ENCODE measurements at places on chromosomes 12 and 14. TPM values are rescaled to one million over a fixed set of nuclear protein-coding genes. Genes with fewer than 3 reads are reported as not detected.

DNA sequence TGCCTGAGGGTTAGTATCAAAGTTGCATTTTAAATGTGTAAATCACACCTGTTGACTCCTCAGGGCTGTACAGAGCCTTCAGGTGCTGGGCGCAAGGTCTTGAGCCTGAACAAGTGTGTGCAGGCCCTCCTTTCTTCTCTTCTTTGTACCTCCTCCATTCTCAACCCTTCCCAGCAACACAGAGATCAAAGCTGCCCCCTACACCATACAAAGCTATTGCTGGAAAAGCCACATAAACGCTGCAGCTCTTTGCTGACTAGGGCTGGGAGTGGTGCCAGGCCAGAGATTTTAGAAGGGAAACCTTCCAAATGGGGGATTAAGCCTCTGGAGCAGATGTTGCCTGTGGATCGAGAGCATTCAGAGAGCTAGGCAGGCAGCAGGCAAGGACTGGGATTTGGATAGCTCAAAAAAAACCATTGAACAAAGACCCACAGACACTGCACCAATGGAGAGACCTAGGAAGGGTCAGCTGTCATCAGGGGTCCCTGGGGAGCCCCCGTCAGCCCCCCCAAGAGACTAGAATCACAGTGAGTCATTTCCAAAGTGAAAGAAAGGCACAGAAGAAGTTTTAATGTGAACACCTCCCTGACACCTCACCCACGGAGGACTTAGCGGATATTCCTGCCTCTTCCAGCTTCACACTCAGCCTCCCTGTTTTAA, 18.2 kb upstream of the SUSD6 start:
- no peak for DNase-seq

- peak; percentile 95 for DNase-seq
These were observed 314.6 kb downstream of the BCL11B start for GRCh38 chr14:98957211-98958047.

DNA sequence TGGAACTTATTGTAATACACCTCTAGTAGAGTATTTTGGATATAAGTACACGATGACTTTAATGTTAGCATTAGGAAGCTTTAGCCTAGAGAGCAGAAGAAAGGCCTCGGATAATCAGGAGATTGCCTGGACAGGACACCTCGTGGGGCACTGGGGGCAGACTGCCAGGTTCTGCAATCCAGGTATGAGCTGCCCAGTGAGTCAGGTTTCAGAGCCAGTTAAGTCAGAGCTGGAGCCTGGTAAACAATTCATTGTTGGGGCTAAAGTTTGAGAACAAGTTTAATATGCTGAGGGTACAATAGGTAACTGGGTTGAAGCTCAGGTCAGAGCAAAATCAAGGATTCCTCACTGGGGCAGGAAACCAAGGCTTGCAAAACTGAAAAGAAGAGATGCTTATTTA, 107.4 kb downstream of the RERGL start:
- DNase-seq: no peak

DNA sequence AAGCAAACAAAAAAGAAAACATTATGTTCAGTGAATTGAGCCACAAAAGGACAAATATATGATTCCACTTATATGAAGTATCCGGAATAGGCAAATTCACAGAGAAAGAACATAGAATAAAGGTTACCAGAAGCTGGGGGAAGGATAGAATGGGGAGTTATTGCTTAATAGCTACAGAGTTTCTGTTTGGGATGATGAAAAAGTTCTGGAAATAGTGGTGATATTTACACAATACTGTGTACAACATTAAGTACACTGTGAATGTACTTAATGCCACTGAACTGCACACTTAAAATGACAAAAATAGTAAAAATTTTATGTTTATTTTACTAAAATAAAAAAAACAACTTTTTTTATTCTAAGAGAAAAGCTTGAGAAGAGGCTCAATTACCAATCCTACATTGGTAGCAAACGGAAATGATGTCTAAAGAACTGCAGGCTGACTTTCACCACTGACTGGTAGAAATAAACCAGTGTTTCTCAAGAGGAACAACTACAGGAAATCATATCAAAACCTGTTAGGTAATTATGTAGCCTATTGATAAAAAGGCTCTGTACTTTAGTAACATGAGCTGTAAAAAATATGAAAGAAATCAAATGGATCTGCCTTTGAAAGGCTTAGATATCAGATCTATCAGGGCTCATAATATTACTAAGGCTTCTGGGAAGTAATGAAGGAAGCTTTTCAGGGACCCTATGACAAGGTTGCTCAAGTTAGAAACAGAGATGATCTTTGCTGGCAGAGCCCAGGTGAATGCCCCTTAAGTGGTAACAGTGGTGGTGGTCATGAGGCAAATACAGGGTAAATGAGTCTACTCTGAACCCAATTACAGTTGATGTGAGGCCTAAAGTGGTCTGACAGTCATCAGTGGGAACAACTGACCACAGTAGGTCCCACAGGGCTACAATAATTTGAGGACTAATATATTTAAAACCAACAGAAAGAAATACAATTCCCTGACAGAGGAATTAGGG, 41.3 kb downstream of the BAZ1A start:
- DNase-seq: no peak

- no peak for DNase-seq
These were observed 5.9 kb downstream of the RESF1 start for GRCh38 chr12:31965090-31965489.

- DNase-seq: no peak
These were observed 9.2 kb downstream of the KTN1 start for GRCh38 chr14:55589171-55589570.

Gene KLRC4
- total RNA-seq: not detected

Gene SERPINA4
- total RNA-seq: not detected

GRCh38 chr14:54823757-54824549, 78.7 kb downstream of the GCH1 start:
- no peak for DNase-seq

Gene APOLD1
- total RNA-seq: 41.5 TPM

Gene TAS2R7
- total RNA-seq: not detected

Gene KRT71
- 0.32 TPM for total RNA-seq

- DNase-seq: no peak
These were observed 5.4 kb downstream of the FLRT2 start for GRCh38 chr14:85535321-85535720.

Gene NCKAP5L
- 6.1 TPM for total RNA-seq

GRCh38 chr14:41597647-41598046, 9.0 kb upstream of the LRFN5 start:
- DNase-seq: no peak

- no peak for DNase-seq
These were observed 152.1 kb downstream of the GALC start for GRCh38 chr14:87840906-87841305.

Gene CCDC196
- not detected for total RNA-seq

Measured in lower leg skin (tissue), 4 donors.